ENCODE measurements at places on chromosomes 16 and 17.

DNA sequence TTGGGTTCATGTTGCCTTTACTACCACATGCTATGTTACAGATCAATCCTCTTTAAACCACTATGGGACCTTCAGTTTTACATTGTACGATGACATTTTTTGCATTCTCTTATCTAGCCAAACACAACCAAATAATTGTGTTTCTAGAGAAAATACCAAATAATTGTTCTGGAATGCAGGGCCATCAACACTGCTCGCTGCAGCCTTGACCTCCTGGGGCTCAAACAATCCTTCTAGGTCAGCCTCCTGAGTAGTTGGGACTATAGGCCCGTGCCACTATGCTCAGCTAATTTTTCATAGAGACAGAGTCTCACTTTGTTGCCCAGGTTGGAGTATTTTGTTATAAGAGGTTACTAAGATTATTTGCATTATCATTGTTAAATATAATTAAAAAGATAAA is 237.5 kb upstream of the PMFBP1 start:
- no peak for DNase-seq

- DNase-seq = no peak
These were observed 16.1 kb downstream of the PPL start for GRCh38 chr16:4920826-4921225.

DNA sequence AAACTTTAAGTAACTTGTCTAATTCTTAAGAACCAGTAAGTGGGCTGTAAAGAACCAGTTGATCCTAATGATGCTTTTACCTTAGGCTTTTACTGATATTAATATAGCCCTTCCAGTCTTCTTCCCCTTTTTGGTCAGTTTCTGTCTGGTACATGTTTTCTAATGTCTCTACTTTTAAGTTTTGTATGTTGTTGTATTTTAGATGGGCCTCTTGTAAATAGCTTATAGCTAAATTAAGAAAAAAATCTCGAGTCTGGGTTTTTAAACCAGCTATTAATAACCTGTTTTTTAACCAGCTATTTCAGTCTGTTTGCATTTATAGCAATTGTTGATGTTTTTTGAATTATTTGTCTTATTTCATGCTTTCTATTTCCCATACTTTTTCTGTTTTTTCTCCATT is 79.0 kb downstream of the PITPNC1 start:
- DNase-seq = no peak

GRCh38 chr17:65537845-65538674 is 23.4 kb downstream of the AXIN2 start:
- peak; percentile 55 for DNase-seq

DNA sequence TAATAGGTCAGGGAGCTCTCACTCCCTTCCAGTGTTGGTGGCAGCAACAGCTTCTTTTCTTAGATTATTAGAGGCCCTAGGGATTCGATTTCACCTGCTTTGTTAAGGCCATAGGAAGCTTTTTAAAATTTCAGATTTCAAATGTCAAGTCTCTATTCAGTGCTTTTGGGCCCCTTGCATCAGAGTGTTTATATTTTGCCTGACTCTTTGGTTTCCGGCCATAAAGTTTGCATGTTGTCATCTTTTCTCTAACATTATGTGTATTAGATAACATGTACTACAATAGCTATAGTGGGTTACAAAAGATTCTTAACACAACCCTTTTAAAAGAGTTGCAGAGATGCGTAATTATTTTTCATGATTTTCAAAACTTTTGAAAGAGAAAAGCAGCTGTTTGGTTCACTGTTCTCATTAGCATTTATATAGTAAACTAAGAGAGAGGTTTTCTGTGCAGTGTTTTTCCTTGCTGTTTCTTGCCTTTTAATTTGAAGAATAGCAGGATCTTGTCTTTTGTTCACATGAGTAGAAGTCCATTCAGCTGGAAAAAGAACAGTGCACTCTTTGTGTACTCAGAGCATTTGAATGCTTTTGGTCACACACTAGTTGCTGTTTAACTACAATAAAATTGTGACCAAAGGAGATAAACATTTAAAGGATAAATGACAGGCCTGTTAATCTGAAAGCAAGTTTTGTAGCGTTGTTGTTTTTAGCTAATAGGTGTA is 52.5 kb downstream of the FTO start:
- DNase-seq = no peak

- peak; percentile 9 for DNase-seq
These were observed 52.4 kb downstream of the CFDP1 start for GRCh38 chr16:75380870-75381269.

DNA sequence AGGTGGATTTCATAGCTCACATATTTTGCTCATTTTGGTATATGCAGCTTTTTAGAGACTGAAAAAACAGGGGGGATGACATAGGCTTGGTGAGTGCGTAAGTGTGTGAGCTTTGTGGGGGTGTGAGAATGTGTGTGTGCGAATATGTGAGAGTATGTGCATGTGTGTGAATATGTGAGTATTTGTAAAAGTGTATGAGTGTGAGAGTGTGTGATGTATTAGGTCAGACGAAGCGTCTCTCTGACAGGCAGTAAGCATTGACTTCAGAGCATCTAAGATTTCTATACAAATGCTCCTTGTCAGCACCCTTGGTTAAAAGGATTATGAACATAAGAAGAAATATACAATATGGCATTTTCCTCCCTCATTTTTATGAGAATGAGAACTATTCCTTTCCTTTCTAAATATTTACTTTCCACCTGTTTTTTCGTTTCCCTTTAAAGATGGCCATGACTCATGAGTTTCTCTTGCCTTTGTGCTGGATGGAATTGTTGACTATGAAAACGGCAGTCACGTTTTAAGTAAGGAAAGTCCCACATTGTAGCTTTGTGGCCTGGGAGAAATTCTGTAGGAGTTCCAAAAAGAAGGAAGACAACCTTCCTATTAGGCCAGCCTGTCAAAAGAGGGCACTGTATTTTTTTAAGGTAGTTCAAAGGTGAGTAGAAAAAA is 276.4 kb downstream of the FOXL1 start:
- no peak for DNase-seq

DNA sequence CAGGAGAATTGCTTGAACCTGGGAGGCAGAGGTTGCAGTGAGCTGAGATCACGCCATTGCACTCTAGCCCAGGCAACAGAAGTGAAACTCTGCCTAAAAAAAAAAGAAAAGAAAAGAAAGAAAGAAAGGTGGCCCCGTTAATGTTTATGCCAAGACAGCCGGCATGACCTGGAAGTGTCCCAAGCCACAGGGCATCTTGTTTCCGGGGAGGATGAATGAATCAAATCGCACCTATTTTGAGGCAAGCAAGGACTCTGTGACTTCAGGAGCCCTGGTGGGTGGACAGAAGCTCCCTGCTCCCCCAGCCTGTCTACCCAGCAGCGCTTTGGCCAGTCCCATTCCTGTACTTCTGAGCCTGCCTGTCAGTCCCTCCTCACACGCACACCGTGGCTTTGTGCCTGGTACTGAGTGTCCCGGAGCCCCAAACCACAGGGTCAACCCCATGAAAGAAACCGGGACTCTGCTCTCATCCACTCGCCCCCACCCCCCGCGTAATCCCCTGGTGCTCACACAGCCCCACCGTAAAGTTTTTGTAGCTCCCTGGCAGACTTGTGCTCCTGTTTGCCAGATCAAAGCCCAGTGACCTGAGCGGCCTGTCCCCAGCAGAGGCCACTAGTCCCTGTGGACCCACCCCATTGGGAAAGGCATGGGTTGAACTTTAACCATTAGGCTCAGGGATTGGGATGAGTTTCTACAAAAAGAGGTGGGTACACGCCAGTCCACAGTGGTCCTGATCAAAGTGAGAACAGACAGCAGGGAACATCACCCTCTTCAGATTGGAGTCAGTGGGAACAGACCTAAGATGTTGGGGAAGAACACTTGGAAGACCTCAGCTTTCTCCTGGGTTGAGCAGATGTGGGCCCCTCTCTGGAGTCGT is 19.3 kb downstream of the CD2BP2 start:
- no peak for DNase-seq

GRCh38 chr17:74921769-74922168 is 1.3 kb downstream of the USH1G start:
- no peak for DNase-seq

- no peak for DNase-seq
These were observed 10.1 kb downstream of the WFIKKN2 start for GRCh38 chr17:50845240-50846147.

- no peak for DNase-seq
These were observed 110.8 kb upstream of the GSE1 start for GRCh38 chr16:85502357-85502756.

DNA sequence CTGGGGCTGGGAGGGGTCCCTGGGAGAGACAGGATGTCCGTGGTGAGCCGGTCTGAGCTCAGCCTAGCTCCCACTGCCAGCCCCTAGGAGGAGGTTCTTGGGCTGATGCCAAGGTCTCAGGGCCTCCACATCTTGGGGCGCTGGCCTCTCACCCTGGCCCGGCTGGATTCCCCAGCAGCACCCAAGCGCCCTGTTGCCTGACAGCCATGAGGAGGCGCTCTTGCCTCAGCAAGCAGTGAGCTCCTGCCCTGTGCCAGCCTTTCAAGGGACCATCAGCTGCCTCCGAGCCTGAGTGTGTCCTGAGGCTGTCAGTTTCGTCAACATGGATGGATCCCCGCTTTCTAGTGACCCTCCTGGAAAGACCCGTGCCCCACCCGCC is 234.9 kb upstream of the CIBAR2 start:
- DNase-seq = no peak
